ENCODE measurements at places on chromosomes 1 and 21.

DNA sequence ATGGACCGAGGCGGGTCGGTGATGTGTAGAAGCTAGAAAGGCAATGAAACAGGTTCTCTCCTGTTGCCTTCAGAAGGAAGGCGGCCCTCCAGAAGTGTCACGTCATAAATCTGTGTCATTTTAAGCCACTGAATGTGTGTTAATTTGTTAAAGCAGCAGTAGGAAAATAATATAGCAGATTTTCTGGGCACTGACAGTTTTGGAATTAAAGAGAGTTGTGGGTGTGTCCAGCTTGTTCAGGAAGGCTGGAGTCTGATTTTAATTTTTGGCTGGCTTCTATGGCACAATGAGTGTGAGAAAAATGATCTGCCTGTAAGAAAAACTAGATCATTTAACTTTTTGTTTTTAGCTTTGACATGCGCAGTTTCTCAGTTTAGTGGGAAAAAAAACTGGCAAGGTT lies 177.3 kb downstream of the EDEM3 start:
- DNase-seq: no peak

DNA sequence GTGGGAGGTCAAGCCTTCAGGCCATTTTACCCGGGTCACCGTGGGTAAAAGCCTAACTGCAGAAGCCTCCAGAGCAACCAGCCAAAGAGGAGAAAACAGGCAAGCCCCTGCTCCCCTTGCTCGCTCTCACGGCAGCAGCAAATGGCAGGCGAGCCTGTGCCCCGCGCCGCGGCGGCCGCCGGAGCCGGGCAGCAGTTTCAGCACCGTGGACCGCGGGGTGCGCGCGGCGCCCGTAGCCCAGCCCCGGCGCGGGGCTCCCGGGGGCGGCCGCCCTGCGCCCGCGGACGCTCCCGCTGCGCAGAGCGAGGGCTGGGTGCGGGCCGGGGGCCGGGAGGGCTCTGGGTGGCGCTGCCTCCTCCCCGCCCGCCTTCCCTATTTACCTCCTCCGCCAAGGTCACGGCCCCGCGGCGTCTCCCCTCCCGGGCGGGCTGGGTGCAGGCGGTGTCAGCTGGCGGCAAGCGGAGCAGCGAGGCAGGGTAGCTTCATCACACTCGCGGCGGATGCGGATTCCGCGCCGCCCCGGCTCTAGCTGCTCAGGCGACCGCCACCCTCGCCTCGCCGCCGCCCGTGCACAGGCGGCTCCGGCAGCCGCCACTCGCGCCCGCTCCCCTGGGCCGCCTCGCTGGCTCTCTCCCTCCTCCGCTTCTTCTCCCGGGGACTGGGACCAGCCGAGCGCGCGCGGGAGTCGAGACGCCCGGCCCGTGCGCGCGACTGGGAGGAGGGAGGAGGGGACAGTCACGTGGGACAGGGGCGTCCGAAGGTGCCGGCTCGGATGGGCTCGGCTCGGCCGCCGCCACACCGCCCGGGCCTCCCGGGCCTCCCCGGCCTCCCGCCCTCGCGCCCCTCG lies at the start of gene RGS7:
TSS of gene RGS7 (minus strand) at position 687 of the 847 bp plus-strand sequence.
- no peak for DNase-seq

DNA sequence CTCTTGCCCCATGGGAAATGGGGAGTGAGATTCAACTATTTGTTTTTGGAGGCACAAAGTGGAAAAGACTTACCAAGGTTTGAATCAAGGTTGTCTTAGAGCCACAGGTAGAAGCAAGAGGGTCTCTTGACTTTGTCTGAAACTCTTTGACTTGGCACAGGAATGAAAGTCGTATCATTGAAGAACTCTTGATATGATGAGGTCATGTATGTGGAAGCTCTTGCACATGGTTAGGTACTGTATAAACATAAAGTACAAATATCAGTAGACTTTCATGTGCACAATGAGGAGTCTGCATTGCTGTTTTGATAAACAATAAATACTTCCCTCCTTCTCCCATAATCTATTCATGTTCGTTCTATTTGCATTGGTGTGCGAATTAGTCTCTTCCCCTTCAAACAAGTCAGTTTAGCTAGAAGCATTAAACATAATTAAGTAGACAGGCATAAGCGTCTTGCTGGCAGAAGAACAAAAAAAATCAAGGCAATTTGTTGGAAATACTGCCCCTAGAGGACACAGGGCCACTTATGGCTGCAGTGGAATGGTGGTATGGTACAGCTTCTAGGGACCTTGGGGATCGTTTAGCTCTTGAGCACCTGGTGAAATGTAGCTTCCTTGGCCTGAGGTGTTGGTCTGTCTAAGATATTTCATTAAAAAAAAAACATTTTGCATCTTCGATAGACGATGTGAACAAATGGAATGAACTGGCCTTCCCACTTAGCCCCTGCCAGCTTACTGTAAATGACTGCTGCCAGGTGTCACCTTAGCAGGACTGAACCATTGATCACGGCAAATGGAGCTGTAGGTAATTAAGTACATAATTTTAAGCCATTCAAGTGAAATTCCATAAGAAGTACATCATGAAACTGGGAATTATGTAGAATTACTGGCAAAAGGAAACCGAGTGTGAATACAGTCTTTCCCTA lies 218.0 kb upstream of the GALNT2 start:
- DNase-seq: no peak

DNA sequence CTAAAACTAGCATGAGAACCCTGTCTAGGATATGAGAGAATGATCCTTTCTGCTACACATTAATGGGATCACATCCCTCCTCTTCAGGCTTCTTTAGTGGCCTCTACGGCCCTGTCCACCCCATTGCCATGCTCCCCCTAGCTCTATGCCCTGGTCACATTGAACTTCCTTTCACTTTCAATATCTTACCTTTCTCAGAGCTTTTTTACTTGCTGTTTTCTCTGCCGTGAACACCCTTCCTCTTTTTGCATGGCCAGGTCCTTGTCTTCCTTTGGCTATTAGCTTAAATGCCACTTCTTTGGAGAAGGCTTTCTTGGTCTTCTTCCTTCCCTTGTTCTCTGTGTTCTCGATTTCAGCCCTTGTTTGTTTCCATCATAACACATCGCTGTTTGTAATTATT lies 97.4 kb downstream of the GIPC2 start:
- no peak for DNase-seq

- DNase-seq: no peak
Measured at GRCh38 chr1:99496067-99496466, 149.8 kb upstream of the PALMD start.

DNA sequence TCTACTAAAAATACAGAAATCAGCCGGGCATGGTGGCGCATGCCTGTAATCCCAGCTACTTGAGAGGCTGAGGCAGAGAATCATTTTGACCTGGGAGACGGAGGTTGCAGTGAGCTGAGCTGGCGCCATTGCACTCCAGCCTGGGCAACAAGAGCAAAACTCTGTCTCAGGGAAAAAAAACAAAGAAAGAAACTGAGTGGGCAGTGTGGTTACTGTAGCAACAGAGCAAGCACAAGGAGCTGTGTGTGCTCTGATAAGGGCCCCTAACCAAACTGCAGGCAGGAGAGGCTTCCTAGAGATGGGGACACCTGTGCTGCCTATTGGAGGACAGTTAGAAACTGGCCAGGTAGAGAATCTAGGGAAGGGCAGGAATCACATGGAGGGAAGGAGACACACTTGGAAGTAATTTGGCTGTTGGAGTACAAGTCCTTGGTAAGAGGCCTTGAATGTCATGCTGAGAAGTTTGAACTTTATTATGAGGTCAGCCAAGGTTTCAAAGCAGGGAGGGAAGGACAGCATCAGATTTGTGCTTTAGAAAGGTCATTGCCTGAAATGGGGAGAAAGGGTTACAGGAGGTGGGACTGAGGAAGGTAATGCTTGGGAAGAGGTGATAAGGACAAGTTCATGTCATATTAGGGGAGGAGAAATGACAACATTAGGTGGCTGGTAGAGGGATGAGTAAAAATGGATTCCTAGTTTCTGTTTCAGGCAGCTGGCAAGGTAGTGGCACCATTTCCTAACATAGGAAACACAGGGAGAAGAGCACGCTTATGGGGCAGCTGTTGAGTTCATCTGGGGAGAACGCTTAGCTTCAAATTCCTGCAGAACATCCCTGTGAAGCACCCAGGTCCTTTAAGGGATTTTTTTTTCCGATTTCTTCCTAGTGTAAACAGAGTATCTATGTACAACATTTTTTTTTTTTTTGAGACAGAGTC lies 69.2 kb upstream of the ARTN start:
- DNase-seq: peak; percentile 6

Measured in T-helper 1 cell (primary cell).